ENCODE measurements at places on chromosomes 3 and 15.
A peak's percentile ranks its signal among the peaks of the same experiment; 100 is the strongest.

- DNase-seq, result no peak
Observed at GRCh38 chr3:50003824-50004223, 63.9 kb downstream of the RBM6 start.

- no peak for DNase-seq
Observed at GRCh38 chr3:143820466-143821221, 27.6 kb downstream of the SLC9A9 start.

DNA sequence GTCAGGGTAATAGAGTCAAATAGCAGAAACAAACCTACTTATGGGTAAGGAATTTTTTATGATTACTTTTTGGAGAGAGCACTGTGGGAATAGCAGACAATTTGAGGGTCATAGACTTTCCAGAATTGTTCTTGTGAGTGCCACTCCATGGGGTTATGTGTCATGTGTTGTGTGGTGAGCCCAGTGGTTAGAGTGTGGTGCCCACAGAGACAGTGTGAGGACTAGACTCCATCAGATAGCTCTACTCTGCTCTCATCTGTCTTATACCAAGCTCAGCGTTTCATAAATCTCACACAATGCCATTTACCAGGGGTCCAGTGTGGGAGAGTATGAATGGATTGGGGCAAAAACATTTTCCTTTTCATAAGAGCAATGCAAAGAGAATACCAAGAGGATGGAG lies 188.9 kb downstream of the AGBL1 start:
- DNase-seq, result no peak

GRCh38 chr3:123773681-123774431 lies 110.3 kb downstream of the MYLK start:
- DNase-seq, result no peak

DNA sequence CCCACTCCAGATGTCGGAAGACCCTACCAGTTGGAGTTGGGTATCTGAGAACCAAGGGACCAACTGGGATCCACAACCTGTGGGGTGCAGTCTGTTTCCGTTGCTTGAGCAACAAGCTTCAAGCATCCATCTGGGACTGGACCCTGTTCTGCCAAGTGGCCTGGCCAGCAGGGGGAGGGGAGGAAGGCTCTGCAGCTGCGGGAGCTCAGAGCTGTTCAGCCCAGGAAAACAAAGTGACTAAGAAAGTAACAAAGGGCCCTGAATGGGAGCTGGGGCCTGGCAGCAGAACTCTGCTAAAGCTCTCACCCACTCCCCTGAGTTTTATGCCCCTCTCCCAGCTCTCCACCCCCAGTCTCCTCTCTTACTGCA lies 2.7 kb downstream of the TYRO3 start:
- DNase-seq, result no peak

DNA sequence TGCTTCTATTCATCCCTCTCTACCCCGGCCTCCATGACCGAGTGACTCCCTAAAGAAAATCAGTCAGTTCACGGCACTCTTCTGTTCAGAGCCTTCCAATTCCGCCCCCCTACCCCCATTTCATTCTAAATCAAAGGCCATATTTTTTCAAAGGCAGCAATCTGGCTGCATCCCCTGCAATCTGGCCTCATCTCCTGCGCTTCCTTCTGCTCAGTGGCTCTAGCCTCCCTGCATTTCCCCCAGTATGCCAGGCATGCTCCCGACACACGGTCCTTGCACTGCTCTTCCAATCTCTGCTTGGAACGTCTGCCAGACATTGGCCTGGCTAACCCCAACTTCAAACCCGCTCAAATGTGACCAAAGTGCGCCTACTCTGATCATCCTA lies 67.7 kb downstream of the EXOG start:
- no peak for DNase-seq

DNA sequence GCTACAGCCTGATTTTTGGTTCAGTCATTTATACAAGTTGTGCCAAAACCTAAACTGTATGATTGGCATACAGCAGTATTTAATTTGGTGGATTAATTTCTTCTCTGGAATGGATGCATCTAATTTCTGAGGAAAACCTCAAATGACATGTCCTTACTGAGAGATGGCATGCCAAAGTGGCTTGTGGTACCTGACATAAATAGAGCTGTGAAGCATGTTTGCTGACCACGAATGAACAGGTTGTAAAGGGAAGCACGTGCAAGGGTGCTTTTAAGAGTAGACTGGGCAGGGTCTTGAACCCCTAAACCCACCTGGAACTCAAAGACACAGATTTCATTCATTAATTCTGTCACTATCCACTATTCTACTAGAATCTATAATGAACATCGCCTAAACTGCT lies 77.2 kb downstream of the TP63 start:
- DNase-seq, result no peak

- peak; percentile 21 for DNase-seq
Observed at GRCh38 chr3:12891985-12892839, 50.8 kb upstream of the RPL32 start.

DNA sequence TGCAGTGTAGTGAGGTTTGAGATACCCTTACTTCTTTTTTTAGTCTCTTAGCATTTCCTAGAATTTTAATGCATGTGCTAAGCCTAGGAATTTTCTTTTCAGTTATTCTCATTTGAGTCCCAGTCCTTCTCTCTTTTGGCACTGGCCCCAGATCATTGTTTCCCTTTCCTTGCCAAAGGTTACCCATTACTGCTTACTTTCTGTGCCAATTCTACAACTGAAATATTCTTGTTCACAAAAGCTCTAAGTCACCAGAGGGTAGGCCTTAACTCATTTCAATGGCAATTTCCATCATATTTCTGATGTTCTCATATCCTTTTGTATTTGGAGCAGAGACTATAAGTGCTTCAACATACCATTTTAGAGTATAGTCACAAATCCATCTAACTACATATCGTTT lies 199.6 kb upstream of the CBLB start:
- no peak for DNase-seq

DNA sequence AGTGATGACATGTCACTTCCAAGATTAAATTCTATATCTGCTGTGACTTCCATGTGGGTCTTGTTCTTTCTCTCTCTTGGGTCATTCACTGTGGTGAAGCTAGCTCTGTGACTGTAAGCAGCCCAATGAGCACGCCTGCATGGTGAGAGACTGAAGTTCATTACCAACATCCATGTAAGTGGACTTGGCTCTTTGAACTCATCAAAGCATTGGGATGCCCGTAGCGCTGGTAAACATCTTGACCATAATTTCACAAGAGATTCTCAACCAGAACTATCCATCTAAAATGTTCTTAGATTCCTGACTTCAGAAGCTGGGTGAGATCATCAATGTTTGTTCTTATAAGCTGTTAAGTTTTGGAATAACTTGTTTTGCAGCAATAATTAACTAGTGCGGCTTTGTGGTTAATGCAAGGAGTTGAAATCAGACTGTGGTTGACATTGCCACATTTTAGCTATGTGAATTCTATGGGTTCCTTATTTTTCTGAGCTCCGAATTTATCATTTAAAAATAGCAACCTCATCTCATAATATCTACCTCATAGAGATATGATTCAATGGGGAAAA lies 31.6 kb upstream of the LRRC3B start:
- no peak for DNase-seq

GRCh38 chr3:118884748-118885206 lies 149.9 kb downstream of the IGSF11 start:
- peak; percentile 63 for DNase-seq

GRCh38 chr3:160027541-160028195 lies 39.0 kb downstream of the IL12A start:
- no peak for DNase-seq

DNA sequence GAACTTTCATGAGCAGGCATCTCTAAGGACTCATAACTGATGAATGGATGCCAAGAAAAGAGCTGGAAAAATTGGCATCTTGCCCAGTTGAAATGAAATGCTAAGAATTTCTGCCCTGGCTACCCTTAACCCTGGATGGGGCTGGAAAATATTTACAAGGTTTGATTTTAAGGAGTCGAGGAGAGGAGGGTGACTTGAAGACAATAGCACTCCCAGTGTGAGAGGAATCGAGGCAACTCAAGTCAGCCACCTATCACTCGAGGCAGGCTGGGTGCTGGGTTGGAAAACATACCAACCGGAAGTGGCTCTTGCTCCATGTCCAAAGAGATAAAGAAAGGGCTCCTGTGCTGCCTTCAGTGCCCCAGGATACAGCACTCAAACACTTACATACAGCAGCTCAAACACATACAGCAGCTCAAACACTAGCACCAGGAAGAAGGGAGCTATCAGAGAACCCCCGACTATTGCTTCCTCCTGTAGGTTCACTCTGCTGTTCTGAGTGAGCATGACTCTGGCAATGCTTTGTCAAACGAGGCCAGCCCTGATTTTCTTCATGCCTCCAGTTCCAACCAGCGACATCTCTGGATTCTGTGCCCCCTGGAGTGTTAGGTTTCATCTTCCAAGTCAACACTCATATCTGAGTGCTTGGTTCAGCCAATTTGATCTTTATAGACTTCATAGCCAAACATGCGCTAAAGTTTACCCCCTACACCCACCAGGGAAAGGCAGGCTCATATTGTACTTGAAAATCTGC lies 4.9 kb downstream of the PRICKLE2 start:
- no peak for DNase-seq

All from stimulated activated CD8-positive, alpha-beta memory T cell treated with anti-CD3 and anti-CD28 coated beads, Interleukin-2, amount 100 ng/mL, for 1 hour (primary cell).